ENCODE measurements at places on chromosomes 3 and 15.

DNA sequence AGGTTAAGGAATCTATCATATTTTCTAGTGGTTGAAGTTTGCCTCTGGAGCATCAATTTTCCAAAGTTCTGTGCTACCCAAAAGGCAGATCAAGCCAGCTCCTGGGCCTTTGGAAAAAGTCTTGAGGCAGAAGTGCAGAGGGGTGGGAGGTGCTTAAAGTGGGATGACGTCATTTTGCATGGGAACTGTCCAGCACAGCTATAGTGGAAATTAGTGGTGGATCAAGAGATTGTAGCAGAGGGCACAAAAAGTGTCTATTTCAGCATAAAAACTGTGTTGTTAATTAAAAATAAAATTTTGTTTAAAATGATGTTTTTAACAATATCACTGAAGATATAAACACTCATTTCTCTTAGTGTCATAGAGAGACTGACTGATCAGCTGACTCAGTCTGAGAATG lies 221.9 kb downstream of the LRRN1 start:
- DNase-seq, result no peak

- DNase-seq, result peak; percentile 14
Measured at GRCh38 chr15:68228143-68228970, 1.2 kb downstream of the CLN6 start.

DNA sequence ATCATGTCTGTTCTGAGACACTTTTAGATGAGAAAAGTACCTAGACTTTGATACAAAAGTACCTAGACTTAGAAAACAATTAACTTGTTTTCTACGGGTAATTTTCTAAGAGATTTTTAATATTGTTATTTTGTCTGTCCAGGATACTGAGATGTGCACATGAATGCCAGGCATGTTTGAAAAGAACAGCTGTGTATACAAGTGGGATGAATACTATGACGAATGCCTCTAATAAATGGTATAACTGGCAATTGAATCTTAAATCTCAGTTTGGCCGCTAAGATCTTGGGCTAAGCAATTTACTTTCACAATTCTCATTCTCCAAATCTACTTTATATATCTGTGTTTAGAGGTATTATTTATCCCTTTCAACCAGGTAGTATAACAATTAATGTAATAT lies 207.4 kb downstream of the CBLB start:
- no peak for DNase-seq

DNA sequence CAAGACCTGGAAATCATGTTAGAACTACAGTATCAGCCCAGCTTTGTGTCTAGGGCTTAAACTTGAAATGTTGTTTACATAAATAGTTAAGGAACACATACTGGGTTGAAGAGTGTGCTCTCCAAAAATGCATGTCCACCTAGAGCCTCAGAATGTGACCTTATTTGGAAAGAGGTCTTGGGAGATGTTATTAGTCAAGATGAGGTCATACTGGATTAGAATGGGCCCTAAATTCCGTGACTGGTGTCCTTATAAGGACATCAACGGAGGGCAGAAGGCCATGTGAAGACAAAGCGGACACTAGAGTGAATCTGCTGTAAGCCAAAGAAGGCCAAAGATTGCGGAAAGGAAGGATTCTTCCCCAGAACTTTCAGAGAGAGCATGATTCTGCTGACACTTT lies 759.2 kb upstream of the CFAP20DC start:
- peak; percentile 61 for DNase-seq

- DNase-seq, result no peak
Measured at GRCh38 chr3:180196658-180197057, 159.9 kb upstream of the PEX5L start.

DNA sequence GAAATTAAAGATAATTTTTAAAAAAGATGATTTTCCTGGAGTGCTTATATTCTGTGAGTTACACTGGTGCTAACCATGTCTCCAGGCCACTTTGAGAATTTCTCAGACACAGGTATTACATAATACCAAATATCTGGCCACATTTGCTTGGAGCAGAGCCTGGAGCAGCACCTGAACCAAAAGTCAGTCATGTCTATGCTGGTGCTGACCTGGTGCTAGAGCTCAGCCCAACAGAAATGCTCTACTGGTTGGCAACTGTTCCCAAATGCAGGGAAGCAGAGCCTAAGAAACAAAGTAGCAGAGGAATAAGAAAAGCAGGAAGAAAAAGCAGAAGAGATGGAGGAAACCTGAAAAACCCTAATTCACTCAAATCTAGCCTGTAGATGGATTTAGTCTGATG lies 135.7 kb upstream of the SLC7A14 start:
- no peak for DNase-seq

GRCh38 chr3:60755094-60755493 lies 496.2 kb downstream of the FHIT start:
- DNase-seq, result no peak

DNA sequence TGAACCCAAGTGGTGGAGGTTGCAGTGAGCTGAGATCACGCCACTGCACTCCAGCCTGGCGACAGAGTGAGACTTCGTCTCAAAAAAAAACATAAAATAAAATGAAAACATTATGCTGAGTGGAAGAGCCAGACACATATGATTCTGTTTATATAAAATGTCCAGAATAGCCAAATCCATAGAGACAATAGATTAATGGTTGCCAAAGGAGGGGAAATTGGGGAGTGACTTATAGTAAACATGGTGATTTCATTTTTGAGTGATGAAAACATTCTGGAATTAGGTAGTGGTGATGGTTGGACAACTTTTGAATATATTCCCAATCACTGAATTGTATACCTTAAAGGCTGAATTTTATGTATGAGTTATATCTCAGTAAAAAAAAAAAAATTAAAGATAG lies 172.0 kb upstream of the BFSP2 start:
- no peak for DNase-seq

- DNase-seq, result peak; percentile 67
Measured at GRCh38 chr3:112786002-112786590, 60.6 kb downstream of the CD200R1L start.

GRCh38 chr3:25344670-25345069 lies 83.4 kb upstream of the RARB start:
- DNase-seq, result no peak

DNA sequence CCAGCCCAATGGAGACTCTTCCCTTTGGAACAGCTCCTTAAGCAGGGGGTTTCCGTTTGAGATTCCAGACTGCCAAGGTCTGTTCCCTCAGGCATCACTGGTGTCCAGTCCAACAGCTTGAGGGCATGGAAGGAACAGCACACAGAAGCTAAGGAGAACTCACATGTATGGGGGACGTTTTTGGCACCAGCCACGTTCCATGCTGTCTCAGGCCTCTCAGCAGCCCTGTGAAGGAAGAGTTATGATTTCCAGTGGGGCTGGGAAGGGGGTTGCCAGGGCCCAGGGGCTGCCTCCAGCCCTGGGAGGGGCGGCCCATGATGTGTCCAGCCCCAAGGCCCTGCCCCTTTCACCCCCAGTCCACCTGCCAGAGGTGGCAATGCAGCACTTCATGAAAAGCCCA lies 7.5 kb upstream of the RHO start:
- no peak for DNase-seq

DNA sequence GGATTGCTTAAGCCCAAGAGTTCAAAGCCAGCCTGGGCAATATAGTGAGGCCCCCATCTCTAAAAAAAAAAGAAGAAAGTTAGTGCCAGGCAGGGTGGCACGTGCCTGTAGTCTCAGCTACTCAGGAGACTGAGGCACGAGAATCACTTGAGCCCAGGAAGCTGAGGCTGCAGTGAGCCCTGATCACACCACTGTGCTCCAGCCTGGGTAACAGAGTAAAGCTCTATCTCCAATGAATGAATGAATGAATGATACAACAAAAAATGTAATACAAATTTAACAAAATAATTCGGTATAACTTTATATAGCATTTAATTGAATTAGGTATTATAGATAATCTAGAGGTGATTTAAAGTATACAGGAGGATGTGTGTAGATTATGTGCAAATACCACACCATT lies 29.7 kb downstream of the DENND4A start:
- DNase-seq, result no peak

DNA sequence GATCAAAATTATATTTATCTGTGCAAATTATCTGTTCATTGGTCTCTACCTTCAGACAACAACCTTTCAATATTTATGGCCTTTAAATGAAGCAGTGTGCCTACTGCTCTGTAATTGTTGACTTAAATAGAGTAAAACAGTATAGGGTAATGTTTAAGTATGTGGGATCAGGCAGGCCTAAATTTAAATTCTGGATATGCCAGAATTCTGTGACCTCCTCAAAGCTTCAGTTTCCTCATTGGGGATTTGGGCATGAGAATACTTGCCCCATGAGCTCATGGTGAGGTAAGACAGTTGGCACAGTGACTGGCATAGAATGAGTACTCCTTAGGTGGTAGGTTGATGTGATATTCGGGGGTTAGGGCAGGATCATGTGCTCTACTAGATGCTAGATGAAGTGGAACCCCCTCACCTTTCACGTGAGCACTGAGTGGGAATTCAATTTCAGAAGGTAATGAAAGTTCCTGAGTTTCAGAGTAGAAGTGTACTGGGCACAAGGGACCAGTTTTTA lies 14.9 kb downstream of the ARL8B start:
- DNase-seq, result no peak

DNA sequence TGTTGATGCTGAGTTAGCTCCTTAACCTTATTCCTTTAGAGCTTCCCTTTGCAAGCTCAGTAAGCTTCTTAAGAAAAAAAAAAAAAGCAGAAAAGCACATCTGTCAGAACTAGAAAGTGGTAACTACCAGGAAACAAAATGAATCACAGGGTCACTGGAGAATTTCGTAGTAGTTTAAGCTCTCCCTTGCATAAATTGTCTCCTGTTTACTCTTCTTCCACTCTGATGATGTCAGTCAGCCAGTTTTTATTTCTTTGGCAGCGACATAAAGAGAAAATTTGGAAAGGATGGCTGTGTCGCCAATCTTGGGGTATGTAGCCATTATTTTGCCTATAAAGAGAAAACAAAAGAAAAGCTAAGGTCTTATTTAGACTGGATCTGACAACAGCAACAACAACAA lies 3.2 kb upstream of the GABRR3 start:
- DNase-seq, result no peak

DNA sequence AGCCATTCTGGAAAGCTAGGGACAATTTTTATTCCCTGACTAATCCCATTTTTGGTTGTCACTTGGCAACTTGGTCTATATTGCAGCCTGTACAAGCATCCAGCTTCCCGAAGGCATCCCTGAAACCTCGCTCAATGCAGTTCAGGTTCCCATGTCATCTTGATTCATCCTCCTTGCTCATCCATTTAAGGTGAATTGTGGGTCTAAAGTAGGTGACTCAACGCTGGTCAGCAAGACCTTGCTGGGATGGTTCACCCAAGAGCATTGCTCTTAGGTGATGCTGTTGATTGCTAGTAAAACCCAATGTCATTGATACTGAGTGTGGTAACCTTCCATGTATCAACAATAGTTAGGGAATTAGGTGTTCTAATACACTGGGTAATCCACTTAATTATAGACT lies 13.1 kb upstream of the RAB8B start:
- DNase-seq, result no peak

- no peak for DNase-seq
Measured at GRCh38 chr3:46717447-46718231, at the start of gene PRSS50. Gene PRSS50 (minus strand): TSS chr3:46717869. CDS start chr3:46717824, 45 bp downstream.

DNA sequence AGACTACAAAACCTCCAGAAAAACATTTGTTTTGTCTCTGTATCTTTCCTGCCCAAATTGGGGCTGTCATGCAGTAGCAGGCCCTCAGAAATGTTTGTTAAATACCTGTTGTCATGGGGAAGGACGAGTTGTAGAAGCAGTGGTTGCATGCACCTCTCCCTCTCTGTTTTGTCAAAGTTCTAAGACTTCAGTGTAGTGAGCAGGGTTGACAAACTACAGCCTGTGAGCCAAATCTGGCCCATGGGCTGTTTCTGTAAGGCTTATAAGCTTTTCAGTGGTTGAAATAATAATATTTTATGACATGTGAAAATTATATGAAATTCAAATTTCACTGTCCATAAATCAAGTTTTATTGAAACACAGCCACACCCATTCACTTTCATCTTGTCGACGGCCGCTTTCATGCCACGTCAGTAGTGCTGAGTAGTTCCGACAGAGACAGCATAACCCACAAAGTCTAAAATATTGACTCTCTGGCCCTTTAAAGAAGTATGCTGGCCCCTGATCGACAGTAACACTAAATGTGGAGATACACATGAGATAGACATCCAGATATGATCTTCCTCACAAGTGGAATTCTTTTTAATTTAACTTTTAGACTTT lies 102.9 kb downstream of the PDZRN3 start:
- DNase-seq, result no peak

DNA sequence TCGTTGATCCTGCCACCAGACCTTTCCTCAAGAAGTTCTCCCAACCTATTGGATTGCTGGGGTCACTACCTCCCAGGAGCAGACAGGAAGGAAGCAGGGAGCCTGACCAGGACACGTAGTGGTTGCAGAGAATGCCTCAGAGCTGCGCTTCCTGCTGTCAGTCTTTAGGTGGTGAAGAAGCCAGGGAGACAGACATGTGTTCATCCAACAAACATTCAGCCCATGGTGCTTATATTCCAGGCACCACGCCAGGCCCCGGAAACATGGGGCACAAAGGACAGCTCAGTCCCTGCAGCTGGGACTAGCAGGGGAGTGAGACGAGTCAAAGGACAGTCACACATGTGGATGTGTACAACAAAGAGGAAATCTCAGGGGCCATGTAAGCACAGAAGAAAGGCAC lies 26.0 kb upstream of the CORO2B start:
- peak; percentile 45 for DNase-seq

GRCh38 chr15:67126551-67127330 lies 61.3 kb downstream of the SMAD3 start:
- no peak for DNase-seq

GRCh38 chr15:76139368-76140073 lies 79.7 kb downstream of the TMEM266 start:
- DNase-seq, result peak; percentile 67

DNA sequence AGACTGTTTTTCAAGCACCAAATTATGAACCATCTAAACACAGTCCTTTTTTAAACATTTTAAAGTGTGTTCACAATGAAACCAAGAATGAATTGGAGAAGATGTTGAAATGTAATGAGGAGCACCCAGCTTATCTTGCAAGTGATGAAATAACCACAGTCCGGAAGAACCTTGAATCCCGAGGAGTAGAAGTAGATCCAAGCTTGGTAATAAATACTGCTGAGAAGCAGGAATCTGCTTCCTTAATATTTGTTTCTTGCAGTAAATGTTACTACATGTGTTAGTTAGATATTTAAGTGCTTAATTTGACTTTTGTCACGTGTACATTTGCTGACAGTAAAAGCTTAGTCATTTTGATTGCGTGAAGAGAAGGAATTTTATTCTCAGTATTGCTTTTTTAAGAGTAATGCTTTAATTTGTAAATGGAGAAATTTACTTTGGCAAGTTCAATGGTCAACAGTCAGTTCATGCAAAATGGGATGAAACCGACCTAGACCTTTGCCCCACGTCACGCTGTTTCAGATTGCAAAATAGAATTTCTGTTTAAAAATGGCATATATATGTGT lies 69.8 kb downstream of the OPA1 start:
- DNase-seq, result no peak

DNA sequence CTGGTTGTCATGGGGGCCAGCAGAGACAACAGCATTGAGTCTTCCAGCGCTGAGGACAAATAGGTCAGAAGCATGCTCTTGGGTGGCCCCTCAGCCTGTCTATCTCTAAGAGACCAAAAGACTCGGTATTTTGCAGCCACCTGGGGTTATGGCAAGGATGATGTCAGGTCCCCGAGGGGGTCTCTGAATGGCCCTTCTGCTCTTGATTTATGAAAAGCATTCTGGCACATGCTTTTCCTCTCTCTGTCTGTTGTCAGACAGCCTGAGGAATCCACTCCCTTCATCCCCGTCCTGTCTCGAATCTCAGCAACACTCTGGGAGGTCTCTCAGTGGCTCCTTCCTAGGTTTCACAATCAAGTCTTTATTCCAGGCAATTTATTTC lies 156.6 kb upstream of the RGMA start:
- no peak for DNase-seq
